ENCODE measurements at places on chromosomes 5 and 9.
A peak's percentile ranks its signal among the peaks of the same experiment; 100 is the strongest.

DNA sequence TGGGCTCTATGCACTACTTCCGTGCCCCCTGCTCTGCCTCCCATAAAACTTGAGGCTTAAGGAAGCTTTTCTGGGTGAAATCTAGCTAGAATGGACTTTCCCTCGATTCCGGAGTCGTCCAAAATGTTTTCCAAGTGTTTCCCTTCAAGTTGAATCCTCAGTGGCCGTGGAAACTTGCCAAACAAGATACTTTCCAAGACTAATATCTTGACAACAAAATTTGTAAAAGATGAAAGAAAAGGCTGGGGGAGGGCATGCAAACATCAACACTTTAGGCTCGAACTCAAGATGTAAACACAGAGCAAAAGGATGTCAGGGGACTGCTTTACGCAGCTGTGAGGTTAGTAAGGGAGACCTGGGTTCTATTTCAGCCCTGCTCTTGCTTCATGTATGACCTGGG lies 482.8 kb upstream of the KLF4 start:
- DNase-seq, result no peak

GRCh38 chr5:103480246-103480645 lies 82.3 kb downstream of the NUDT12 start:
- no peak for DNase-seq

DNA sequence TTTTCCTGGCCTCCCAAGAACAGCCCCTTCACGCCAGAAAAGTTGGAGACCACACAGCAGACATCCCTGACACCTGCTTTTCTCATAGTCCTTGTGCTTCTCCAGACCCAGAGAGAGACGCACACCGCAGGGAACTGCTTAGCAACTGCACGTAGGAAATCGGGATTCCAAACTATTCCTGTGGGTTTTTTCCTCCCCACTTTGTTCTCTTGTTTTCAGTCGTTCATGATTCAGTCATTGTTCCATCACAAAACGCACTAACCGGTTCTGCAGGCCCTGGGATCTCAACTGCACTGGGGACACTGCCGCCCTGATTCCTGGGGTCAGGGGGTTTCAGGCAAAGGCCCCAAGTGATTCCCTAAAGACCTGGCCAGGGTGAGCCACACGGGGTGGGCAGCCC lies 588.0 kb upstream of the KLF4 start:
- no peak for DNase-seq

DNA sequence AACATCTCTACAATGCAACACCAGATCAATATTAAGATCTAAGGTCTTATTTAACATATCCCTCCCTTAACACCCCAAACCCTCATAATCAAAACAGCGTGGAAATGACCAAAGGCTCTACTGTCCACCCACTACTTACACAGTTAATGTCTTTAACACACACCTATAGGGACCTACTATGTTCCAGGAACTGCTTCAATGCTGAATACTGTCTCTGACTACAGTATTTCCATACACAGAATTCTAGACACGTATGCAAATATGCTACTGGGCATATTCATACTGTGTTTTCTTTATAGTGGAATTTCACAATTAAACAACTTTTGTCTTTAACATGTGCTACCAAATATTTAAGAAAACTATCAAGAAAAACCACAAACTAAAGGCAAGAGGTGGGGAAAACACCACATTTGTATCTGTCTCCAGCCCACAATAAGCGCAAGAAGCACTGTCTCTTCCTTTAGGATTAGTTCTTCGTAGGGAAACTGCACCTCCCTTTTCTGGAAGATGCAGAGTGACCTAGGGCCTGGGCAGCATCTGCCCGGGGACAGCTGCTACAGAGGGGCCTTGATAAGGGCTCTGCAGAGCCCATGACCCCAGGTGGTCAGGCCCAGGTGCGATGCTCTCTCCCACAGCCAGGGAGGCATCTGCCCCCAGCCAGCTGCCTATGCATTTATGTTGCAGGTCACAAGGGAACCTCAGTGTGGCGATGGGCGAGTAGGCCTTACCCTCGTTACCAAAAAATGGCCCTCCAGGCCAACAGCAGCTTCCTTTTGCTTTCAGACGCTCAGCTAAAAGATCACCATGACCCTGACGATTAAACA lies 55.2 kb downstream of the PSMB7 start:
- DNase-seq, result no peak

DNA sequence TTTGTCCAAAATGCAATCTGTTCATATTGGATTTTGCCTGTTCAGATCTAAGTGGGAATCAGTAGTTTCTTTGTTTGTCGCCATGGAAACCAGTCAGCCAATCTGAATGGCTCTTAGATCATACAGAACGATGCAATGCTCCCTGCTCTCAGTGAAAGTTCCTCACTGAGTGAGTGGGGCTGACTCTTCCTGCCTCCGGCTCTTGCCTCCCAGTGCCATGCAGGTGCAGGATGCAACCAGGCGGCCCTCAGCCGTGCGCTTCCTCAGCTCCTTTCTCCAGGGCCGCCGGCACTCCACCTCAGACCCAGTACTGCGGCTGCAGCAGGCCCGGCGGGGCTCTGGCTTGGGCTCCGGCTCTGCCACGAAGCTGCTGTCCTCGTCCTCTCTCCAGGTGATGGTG lies at the start of gene PTPDC1:
TSS of gene PTPDC1 (plus strand) at position 151 of the 400 bp plus-strand sequence. CDS start at position 218, 67 bp downstream.
- DNase-seq, result no peak

DNA sequence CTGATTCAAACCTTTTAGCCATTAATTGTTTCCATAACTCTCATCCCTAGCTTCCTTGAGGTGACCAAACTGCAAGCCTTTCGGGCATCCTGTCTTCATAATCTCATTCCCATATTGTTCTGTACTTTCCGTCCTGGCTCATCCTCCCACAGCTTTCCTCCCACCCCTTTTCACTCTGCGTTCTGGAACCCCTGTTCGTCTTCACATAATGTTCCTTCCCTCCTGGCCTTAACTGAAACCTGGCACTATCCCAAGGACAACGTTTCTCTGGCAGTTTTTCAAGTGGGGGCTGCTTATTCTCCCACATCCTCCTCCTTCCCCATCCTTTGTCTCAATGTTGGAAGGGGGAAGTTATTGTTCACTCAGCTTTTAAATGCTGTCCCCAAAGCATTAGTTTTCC lies 1.5 kb downstream of the ZNF189 start:
- no peak for DNase-seq

- no peak for DNase-seq
Observed at GRCh38 chr9:33040792-33041431, 15.8 kb downstream of the DNAJA1 start.

- no peak for DNase-seq
Observed at GRCh38 chr9:114282507-114282906, 40.4 kb upstream of the ORM1 start.

DNA sequence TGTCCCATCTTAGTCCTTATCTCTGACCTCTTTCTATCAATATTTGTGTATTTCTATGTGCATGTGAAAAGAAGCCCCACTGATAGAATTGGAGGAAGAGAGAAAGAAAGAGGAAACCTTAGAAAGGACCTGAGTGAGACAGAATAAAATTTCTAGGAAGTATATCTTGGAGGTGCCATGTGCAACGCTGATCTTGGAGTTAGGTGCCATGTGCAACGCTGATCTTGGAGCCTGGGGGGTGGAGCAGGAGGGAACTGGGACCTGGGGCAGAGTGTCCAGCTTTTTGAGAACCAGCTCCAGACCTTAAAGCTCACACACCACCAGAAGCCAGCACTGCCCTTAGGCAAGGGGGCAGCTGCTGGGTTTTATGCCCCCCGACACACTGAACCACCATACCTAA lies 89.4 kb downstream of the SHC3 start:
- DNase-seq, result no peak

DNA sequence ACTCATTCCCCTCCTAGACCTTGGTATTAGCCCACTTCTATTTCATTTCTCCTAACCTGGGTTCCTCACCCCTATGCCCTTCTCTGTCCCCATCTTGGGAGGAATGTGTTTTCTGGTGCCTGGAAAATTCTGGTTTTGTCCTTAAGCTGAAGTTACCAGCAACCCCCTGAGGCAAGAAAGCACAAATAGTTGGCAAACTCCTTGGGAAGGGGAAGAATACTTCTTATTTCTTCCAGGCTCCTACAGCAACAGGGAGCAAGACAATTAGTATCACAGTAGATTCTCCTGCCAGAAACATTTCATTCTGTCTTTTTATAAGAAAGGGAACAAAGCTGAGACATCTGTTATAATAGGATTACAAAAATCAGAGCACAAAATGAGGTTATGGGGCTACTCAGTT lies 142.5 kb downstream of the SNCAIP start:
- DNase-seq, result no peak

DNA sequence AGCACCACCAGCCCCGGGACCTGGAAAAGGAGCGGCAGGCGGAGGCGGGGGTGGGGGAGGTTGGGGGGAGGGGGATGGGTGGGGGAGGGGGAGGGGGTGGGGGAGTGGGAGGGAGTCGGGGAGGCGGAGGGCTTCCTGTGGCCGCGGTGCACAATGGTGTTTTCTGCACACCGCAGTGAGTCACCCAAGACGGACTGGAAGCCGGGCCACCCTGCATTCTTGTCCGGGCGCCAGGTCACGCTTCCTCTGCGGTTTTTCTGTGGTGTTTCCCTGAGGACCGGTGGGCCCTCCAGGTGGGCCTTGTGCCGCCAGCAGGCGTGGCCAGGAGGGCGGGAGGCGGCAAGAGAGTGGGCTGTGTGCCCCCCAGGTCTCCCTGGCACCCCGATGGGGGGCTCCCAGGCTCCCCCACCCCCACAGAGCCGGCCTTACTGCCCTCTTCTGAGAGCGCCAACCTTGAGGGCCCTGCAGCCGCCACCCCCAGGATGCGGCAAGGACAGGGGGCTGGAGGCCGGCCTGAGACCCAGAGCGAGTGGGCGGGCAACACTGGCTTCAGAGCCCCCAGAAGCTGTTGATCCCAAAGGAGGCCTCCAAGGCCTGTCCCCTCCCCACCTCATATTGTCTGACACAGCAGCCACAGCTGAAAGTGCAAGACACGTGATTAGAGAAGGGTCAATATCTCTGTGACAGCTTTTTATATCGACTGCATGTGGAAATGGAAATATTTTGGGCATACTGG lies 11.1 kb downstream of the EXD3 start:
- peak; percentile 82 for DNase-seq

- DNase-seq, result no peak
Observed at GRCh38 chr9:21470126-21470525, 12.0 kb downstream of the IFNE start.

DNA sequence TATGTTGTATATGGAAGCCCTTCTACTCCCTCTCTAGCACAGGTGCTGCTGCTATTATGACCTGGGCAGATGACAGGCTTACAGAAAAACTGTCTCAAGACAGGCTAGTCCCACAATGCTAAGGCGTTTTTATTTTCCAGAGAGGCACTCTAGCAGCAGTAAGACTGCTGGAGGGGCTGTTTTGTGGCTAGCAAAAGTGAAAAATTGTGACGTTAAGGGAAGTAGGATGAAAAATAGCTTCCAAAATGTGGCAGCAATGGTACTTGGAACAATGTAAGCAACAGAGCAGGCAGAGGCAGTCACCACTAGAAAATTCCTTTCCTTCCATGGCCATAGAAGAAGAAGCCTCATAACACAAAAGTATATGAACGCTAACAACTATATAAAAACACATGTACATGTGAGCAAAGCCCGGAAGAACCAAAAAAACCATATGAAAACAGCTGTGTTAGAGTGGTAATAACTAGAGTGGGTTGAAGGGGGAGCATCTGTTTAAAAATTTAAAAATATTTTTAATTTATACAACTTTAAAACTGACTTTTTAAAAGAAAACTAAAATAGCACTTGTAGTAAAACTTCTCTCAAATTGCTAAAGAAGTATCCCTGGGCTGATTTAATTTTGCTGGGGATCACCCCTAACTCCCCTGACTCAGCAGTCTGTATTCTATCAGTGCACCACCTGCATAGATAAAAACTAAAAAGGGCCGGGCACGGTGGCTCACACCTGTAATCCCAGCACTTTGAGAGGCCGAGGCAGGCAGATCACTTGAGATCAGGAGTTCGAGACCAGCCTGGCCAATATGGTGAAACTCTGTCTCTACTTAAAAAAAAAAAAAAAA lies 30.6 kb downstream of the CLINT1 start:
- DNase-seq, result no peak

- DNase-seq, result no peak
Observed at GRCh38 chr5:55993013-55993412, 1.8 kb downstream of the IL6ST start.

- DNase-seq, result no peak
Observed at GRCh38 chr5:78592735-78593386, 55.7 kb downstream of the LHFPL2 start.

GRCh38 chr9:124478354-124478753 lies 28.1 kb downstream of the ADGRD2 start:
- no peak for DNase-seq

DNA sequence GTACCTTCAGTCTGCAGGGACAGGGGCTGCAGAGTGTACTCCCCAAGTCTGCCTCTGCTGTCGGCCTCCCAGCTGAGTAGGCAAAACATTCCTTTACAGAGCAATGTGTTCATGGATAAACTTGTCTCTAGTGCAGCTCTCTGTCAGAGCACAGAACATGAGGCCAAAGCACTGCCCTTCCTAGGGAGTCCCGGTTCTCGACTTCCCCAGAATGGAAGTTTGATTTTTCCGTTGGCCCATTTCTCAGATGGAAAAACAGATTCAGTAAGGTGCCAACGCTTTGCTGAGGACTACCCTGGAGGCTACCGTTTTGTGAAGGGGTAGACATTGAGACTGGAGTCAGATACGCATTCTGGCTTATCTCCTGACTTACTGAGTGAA lies 422 bp upstream of the TRIM32 start:
- DNase-seq, result no peak

GRCh38 chr9:136055715-136056545 lies 39.2 kb downstream of the NACC2 start:
- no peak for DNase-seq

DNA sequence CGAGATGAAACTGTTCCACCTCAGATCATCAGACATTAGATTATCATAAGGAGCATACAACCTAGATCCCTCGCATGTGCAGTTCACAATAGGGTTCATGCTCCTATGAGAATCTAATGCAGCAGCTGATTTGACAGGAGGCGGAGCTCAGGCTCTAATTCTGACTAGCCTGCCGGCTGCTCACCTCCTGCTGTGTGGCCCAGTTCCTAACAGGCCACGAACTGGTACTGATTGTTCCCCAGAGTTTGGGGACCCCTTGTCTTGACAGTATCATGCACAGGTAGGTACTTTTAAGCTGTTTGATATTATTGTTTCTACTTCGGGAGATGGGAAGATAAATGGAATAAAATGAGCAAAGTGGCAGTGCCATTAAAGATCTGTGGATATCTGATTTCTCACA lies 66.9 kb downstream of the ZCCHC7 start:
- DNase-seq, result no peak

DNA sequence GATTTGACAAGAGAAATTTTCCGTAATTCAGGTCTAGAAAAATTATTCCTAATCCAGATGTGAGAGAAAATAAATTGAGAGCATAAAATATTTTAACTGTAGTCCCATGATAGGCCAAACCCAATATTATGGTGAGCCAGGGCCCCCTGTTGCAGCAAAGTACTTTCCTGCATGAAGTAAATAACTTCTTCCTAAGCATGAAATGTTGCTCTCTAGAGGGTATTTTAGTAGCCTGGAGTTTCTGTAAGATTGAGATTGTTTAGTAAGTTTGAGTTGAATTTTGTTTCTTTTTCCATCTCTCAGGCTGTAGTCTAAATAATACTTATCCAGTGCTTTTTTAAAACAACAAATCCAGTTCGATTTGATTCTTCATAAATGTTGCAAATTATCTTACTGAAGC lies 317.5 kb upstream of the MPDZ start:
- no peak for DNase-seq

- DNase-seq, result no peak
Observed at GRCh38 chr5:128193665-128194390, 110.3 kb downstream of the SLC12A2 start.

GRCh38 chr9:84387821-84388220 lies 47.3 kb upstream of the SLC28A3 start:
- DNase-seq, result no peak
